ENCODE measurements at places on chromosomes 2 and 18.

DNA sequence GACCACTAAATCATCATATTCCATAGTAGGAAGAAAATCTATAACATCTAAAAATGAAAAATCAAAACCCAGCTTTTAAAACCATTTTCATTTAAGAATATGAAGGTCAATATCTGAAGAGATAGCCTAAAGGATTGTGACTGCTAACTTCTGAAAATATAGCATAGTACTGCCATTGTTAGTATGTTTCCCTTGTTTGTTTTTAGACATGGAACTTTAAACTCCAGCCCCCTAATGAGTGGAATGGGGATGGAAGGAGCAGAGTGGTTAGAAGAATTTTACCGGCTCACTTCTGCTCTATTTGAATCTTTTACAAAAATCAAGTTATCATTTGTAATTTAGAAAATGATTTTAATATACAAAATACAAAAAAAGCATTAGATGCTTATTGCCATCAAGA lies 169.0 kb downstream of the CD226 start:
- no peak for DNase-seq

DNA sequence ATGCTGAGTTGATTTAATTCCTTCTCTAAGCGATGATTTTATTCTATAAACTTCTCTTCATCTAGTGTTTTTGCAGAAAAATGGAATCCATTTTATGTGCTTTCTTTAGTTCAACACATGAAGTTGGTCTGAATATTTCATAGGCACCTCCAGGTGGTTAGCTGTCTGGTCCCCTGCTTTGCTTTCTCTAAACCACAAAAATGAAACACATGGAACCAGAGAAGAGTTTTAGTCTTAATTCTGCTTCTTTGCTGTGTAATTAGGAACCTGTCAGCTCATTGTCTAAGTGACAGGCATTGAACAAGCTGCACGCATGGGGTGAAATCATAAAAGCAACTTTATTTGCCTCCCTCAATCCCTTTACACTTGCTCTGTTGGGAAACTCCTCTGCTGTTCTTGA lies 150.4 kb downstream of the PIK3C3 start:
- no peak for DNase-seq

- DNase-seq = no peak
These were observed 6.0 kb downstream of the MC2R start for GRCh38 chr18:13909141-13909940.

- peak; percentile 84 for DNase-seq
These were observed 181.4 kb downstream of the SMAD2 start for GRCh38 chr18:47748847-47749599.

GRCh38 chr2:42457011-42457410 lies 36.8 kb downstream of the KCNG3 start:
- no peak for DNase-seq

DNA sequence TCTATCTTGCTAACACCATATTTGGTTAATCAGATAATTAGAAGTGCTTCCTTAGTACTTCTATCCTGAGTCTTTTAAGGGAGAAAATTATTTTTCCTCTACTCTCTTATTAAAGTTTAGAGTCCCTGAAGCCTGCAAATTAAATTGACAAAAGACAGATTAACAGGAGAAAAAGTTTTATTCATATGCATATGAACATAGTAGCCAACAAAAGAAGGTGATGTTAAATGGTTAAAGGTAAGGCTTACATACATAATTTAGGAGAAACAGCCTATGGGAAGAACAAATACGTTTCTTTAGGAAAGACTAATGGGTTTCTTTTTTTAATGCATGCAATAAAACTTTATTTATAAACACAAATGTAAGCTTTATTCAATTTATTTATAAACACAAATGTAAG lies 805.0 kb downstream of the CPS1 start:
- DNase-seq = no peak

DNA sequence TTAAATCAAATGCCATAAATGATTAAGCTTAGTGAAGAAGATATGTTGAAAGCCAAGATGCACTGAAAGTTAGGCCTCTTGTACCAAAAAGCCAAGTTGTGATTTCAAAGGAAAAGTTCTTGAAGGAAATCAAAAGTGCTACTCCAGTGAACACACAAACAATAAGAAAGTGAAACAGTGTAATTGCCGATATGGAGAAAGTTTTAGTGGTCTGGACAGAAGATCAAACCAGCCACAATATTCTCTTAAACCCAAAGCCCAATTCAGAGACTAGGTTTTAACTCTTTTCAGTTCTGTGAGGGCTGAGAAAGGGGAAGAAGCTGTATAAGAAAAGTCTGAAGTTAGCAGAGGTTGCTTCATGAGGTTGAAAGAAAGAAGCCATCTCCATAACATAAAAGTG lies 101.8 kb upstream of the RPE start:
- DNase-seq = no peak

GRCh38 chr2:99956232-99957030 lies 186.0 kb downstream of the AFF3 start:
- DNase-seq = no peak

DNA sequence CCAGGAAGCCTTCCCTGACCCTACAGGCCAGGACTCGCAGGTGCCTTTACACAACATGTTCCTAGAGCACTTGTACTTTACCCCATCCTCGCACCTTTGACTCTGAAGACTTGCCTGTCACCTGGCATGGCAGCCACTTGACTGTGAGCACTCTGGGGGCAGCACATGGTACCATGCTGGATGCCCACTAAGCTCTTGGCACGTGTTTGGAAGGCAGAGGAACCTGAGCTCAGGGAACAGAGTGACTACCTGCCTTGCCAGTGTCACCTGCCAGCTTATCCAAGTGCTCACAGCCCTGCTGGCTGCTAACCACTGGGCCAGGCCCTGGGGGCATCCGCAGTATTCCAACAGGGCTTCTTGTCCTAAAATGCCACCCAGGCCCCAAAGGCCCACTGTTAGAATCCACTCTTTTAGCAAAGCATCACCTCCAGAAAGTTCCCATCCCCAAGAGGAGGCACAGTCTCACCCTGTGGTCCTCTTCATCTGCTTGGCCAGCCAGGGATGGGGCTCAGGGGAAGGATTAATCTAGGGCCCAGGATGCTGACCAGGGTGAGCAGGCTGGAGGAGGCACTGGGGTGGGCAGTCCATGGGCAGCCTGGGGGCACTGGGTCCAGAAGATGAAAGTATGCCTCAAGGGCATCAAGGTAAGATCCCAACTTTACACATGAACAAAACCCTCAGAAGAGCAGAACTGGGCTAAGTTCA lies 57.0 kb downstream of the ZBTB7C start:
- no peak for DNase-seq

DNA sequence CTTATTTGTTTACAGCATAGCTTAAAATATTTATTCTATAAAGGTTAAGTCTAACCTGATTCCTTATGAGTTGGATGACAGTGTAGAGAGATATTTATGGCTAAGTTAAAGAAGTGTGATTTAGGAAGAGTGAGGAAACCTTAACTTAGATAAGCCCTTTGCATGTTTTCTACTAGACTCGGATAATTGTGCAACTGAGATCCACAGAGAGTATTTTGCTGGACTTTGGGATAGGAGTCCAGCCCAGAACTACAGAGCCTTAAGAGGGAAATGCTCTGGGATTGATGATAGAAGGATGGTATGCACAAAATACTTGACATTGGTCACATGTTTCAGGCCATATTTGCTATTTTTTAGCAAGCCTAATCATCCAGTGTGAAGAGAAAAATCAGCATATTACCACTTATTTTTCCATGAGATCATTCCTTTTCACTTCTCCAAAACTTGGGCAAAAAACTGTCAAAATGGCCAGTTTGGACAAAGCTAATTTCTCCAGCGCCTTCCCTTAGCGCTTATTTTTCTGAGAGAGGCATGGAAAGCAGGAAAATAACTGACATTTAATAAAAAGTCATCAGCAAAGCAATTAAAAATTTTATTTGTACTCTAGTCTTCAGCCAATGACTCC lies 3.1 kb downstream of the CD28 start:
- DNase-seq = no peak

DNA sequence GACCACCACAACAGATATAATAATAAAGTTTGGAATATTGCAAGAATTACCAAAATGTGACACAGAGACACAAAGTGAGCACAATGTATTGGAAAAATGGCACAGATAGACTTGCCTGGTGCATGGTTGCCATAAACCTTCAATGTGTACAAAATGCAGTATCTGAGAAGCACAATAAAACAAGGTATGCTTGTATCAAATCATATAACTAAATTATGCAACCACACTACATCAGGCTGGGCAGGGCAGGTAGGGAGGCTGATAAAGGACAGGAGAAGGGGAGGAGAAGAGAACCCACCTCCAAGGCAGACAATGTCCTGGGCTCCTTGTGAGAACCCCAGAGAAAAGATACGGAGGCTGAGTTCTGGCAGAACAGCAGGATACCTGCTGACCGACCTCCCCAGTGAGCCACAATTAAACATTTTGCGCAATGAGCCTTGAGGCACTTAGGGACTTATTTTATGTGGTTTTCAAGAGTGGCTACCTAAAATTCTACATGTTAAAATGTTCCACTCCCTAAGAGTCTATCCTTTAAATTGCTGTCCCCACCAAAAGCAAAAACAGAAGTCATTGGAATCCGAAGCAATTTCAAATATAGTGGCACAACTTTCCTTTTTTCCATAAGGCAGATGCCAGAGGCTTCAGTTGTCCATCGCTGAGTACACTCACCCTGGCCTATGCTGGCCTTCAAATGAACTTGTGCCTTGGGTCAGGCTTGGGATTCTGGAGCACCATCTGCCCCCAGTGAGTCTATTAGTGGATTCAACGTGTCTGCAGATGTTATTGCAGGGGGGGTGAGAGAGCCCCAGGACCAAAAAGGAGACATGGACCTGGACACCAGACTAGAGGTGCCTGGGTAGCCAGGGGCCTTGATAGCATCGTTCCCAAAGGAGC lies 16.8 kb downstream of the WDFY1 start:
- DNase-seq = no peak

Data from right lobe of liver (tissue), 6 donors.